ENCODE measurements at places on chromosomes 4 and X. TPM values are rescaled to one million over a fixed set of nuclear protein-coding genes. Genes with fewer than 3 reads are reported as not detected.

GRCh38 chrX:2458309-2458708 is 42.5 kb downstream of the DHRSX start:
- no peak for DNase-seq

DNA sequence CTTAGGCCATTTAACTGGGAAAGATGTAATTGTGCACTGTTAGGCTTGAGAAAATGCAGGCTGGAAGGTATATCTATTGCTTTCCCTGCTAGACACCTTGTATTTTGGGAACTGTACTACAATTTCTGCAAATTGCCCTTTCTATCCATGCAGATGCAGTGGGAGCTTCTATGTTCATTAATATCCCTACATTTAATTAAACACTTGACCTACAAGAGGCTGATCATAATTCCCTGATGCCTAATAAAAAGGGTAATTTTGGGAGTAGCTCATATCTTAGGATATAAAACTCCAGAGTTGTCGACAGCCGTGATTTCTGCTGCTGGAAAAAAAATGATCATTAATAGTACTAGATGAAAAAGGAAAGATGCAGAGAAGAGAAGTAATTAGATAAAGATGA is 19.7 kb downstream of the DTHD1 start:
- no peak for DNase-seq

GRCh38 chr4:182343453-182343852 is 100.3 kb downstream of the TENM3 start:
- DNase-seq, result no peak

DNA sequence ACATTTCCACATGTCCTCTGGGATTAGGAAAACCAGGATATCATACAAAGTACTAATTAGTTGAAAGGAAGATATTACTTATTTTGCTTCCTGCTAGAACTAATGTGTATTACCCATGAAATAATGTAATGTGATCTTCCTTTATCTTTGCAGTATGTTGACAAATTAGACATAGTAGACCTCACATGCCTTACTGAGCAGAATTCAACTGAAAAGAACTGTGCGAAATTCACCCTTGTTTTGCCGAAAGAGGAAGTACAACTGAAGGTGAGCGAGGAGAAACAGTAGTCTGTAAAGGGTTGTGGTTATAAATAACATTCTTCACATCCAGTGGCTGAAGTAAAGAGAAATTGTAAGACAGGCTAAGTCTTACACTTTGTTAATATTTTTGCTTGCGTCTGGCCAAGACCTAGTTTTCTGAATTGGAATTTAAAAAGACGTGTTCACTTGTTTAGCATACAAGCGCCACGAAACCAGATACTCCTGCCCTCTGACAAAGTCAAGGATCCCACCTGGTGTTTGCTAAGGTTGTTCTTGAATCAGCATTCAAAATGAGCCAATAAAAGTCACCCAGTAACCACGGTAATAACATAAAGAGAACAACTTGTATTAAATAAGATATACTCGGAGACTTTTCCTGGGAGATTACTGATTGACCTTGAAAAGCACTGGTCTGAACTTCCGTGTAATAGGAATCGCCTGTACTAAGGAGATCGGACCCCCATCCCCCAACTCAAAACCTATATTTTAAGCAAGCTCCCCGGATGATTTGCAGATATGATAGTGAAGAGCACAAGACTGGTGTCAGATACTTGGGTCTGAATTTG is 16.9 kb downstream of the STAP1 start:
- DNase-seq, result no peak

- no peak for DNase-seq
Measured at GRCh38 chr4:5750052-5750945, 39.3 kb downstream of the EVC start.

- no peak for DNase-seq
Measured at GRCh38 chrX:153727123-153727931, 2.7 kb downstream of the ABCD1 start.

GRCh38 chrX:136745215-136746173 is 35.2 kb downstream of the ARHGEF6 start:
- no peak for DNase-seq

The ANOS1 gene
- not detected for total RNA-seq

GRCh38 chr4:26034849-26035248 is 120.8 kb downstream of the SMIM20 start:
- no peak for DNase-seq

DNA sequence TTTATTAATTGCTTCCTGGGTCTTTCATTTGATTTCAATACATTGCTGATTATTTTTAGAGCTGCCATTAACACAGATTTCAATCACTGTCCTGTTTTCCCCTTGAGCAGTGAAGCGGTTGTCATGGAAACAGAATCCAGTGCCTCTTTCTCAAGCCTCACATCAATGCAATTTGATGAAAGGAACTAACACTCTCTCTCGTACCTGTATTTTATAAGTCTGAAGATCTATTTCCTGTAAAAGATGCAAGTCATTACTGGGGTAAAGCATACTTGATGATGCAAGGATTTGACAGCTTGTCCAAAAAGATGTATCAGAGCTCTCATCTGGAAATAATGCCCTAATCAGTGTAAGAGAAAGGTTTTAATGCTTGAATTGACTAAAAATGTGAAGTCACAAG is 17.9 kb upstream of the GASK1B start:
- DNase-seq, result no peak

The F8A3 gene
- total RNA-seq, result 1.8 TPM

DNA sequence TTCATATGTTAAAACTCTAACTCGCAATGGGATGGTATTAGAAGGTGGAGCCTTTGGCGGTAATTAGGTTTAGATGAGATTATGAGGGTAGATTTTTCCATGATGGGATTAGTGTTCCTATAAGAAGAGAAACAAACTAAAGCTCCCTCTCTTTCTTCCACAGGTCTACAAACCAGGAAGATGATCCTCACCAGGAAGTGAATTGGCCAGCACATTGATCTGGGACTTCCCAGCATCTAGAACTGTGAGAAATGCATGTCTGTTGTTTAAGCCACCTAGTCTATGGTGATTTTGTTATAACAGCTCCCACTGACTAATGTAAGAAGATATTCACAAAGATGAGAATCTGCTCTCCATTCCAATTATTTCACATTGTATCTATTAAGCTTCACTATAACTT is 2266.9 kb downstream of the PCDH7 start:
- DNase-seq, result no peak

DNA sequence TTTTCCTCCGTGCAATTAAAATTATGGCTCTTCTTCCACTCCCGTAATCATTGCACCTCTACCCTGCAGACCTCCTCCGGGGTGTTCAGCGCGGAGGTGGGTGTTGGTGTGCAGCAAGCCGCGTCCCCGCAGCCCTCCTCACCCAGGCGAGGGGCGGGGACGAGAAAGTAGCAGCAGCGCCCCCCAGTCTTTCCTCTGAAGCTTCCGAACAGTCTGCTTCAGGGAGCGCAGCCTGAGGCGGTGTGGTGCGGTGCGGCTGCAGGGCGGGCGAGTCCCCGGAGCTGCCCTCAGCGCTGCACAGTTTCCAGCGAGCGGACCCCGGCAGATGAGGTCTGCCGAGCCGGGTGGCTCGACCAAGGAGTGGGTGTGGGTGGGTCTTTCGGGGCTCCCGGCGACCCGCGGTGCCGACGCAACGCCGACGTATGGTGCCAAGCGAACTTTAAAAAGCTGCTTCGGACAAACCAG is at the start of gene FRAS1:
Gene FRAS1 (plus strand): TSS at position 189 of the 465 bp plus-strand sequence. CDS start 687 bp downstream, outside the sequence.
- DNase-seq, result no peak

- DNase-seq, result no peak
Measured at GRCh38 chr4:76029300-76029699, 6.0 kb upstream of the CXCL10 start.

The TMLHE gene
- total RNA-seq, result 17.6 TPM

- DNase-seq, result peak; percentile 42
Measured at GRCh38 chrX:40097504-40098263, at the start of gene BCOR. TSS of gene BCOR (minus strand) at chrX:40097958. CDS start at chrX:40077929, 20,029 bp downstream.

DNA sequence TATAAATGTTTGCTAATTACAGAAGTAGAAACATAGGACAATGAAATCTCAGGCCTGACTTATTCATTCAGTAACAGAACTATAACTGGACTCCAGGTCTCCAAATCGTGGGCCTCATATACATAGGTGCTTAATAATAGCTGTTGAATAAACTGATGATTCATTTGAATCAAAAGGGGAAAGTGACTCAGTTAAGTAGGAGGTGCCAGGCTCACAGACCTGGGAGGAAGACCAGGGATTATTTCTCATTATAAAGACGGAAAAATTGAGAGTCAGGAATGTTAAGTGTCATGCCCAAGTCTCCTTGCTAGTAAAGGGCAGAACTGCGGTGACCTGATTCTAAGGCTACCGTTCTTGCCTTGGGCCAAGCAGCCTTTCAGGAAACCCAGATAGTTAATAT is 131.5 kb downstream of the HS3ST1 start:
- DNase-seq, result no peak

- no peak for DNase-seq
Measured at GRCh38 chrX:129980540-129981199, 1.8 kb upstream of the BCORL1 start.

The PCSK1N gene
- total RNA-seq, result 35.2 TPM

- DNase-seq, result no peak
Measured at GRCh38 chrX:151516538-151517187, 46.8 kb upstream of the PASD1 start.

GRCh38 chr4:113169368-113169767 is 119.9 kb downstream of the ANK2 start:
- no peak for DNase-seq

GRCh38 chrX:40736170-40736505 is 796 bp upstream of the MED14 start:
- no peak for DNase-seq

DNA sequence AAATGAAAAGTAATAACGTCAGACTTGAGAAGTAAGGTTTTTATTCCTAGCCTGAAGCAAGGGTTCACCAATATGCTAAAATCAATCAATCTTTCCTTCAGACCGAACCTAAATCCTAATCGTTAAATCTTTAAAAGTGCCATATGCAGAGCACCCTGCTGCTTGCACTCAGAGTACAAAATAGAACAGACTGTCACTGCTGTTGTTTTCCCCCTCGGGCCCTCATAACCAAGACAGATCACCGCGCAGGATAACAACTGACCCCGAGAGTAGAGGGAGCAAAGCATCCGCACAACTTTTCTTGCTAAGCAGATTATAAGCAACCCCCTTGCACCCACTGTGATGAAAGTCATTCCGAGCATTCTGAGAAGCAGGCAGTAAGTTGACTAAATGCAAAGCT is 550.9 kb upstream of the NDST4 start:
- DNase-seq, result no peak

DNA sequence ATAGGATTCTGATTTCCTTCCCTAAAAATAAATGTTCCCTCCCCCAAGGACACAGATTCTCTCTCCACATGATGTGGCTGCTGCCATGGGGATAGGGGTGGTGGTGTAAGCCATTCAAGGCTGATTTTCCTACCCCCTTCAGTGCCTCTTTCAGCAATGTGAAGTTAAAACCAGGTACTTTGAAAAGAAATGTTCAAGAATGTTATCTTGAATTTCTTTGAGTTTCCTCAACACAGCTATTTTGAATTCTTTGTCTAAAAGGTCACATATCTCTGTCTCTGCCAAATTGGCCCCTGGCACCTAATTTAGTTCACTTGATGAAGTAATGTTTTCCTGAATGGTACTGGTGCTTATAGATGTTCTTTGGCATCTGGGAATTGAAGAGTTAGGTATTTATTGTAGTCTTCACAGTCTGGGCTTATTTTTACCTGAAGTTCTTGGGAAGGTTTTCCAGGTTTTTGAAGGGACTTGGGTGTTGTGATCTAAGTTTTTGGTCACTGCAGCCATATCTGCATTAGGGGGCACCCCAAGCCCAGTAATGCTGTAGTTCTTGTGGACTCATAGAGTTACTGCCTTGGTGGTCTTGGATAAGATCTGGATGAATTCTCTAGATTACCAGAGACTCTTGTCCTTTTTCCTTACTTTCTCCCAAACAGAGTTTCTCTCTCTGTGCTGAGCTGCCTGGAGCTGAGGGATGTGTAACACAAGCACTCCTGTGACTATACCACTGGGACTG is 7.6 kb upstream of the DIPK2B start:
- no peak for DNase-seq

The NSUN7 gene
- not detected for total RNA-seq

The SMARCA1 gene
- 46.9 TPM for total RNA-seq

- DNase-seq, result peak; percentile 84
Measured at GRCh38 chr4:52911684-52912294, 49.7 kb downstream of the RASL11B start.

DNA sequence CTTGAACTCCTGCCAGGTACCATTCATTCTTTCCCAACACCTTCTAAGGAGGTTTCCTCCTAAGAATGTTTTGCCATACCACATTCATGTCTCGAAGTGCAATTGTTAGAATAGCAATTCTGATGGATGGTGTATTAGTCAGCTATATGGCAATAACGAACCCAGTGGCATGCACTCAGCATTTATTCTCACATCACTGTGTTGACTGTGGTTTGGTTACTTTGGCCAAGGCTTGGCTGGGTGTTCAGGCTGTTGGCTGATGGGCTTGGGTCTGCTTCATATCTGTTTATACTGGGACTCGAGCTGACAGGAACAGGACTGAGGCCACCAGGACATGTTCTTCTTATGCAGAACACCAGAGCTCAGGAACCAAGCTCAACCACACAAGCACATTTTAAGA is 31.7 kb downstream of the PSAPL1 start:
- DNase-seq, result no peak

DNA sequence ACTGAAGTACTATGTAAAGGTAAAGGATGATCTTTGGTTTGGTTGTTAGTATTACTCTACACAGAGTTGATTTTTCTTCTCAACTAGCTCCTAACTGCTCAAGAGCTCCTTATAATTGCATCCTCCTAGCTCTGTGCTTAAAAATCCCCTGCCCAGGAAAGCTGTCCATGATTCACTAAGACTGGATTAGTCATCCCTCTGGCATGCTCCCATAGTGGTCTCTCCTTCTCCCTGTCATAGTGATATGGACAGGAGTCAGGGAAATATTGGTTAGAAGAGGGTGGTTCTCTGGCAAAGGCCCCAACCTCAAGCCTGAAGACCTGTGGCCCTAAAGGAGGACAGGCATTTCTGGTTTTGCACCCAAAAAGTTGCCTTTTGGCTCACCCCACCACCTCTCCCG is 242.3 kb upstream of the KCNIP4 start:
- DNase-seq, result no peak

GRCh38 chrX:32116047-32116446 is 1044.2 kb upstream of the FTHL17 start:
- peak; percentile 44 for DNase-seq

- peak; percentile 96 for DNase-seq
Measured at GRCh38 chrX:23904096-23904495, 3.6 kb downstream of the APOO start.

DNA sequence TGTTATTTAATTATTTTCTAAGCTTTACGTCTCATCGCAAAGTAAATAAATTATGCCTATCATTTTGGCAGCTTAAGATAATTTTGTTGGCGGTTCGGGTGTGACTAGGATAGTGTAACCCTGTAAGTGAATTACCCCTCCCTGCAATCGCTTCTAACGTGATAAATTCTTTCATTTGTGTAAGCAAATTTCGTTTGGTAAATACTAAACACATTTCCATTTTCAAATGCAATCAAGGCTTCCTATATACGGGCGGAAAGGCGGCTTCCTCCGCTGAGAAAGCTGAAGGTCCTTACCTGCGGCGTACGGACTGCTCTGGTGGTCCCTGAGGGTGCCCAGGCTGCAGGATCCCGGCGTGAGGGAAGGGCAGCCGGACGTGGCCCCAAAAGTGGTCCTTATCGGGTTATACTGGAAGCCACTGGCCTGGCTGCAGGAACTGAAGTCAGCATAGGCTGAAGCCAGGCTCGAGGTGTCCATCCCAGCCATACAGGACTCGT is 403 bp downstream of the PHOX2B start:
- DNase-seq, result no peak

Data from SK-MEL-5 (cell line).